Mesothelial cell of epicardium (in vitro differentiated cells): ENCODE measurements at places on chromosomes 12 and 14. TPM values are rescaled to one million over a fixed set of nuclear protein-coding genes. Genes with fewer than 3 reads are reported as not detected.

- no peak for DNase-seq
Observed at GRCh38 chr14:104735830-104736642, 12.0 kb downstream of the ADSS1 start.

SIRT4 gene
- 3.9 to 4.6 TPM (median 4.3 TPM) in 3 replicates for total RNA-seq

- DNase-seq, result no peak
Observed at GRCh38 chr14:26596543-26597061, 1.2 kb downstream of the NOVA1 start.

DNA sequence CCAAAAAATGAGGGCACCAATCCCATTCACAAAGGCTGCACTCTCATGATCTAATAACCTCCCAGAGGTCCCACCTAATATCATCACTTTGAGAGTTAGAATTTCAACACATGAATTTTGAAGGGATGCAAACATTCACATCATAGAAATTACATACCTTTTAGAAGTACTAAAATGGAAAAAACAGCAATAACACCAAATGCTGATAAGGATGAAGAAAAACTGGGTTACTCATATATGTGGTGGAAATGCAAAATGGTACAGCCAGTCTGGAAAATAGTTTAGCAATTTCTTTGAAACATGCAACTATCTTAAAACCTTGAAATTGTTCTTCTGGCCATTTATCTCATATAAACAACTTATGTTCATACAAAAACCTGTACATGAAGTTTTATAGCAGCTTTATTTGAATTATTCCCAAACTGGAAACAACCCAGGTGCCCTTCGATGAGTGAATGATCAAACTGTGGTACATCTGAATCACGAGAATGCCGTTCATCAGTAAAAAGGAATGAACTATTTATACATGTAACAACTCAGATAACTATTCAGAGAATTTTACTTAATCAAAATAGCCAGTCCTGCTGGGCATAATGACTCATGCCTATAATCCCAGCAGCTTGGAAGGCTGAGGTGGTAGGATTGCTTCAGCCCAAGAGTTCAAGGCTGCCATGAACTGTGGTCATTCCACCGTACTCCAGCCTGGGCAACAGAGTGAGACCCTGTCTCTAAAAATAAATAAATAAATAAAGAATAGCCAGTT, 109.4 kb upstream of the SSTR1 start:
- DNase-seq, result no peak

- no peak for DNase-seq
Observed at GRCh38 chr14:21768116-21768874, 94.7 kb upstream of the OR4E1 start.

FBRSL1 gene
- 109 to 119 TPM (median 115 TPM) in 3 replicates for total RNA-seq

DNA sequence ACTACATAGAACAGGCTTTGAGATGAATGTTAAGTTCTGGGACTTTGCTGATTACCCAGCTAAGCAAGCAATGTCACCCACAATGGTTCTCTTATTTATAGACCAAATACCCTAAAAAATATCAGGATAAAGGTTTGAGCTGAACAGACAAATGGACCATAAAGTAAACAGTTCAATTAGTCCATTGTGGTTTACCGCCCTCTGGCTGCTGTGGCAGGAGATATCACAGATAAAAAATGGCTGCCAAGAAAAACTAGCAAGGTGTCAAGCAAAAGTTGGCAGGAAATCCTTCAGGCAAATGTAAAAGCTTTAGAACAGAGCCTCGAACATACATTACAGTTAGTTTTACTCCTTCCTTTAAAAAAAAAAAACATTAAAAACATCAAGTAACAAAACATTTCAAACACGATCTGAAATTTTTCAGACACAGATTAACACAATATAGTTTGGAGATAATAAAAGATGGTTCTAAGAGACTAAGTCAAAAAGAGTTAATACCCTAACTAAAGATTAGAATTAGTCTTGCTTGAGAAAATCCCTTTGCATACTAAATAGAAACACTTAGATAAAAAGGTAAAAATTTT, 41.3 kb downstream of the MED13L start:
- DNase-seq, result no peak

GPR84 gene
- 0.18 to 0.32 TPM (median 0.24 TPM) in 3 replicates for total RNA-seq

DNA sequence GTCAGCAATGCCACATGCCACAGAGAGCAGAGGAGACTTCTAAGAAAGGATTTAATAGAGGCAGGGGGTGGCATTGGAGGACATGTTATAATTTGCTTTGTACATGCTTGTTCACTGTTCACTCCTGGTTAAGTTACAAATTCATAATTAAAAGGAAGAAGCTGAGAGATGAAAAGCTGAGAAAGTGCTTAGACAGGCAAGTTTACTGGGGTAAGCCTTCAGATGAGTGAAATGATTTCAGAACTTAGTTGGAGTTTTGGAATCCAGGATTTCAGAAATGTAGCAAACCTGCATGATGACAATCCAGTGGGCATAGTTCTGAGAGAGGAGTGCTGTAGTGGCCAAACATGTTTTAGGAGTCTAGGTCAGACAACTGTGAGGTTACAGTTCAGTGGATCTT, 67.3 kb upstream of the FBXO33 start:
- no peak for DNase-seq

NTF3 gene
- 6.7 to 9.4 TPM (median 8.6 TPM) in 3 replicates for total RNA-seq

- no peak for DNase-seq
Observed at GRCh38 chr12:43294916-43295315, 257.1 kb downstream of the ADAMTS20 start.
